ENCODE measurements at places on chromosomes 2 and 18. TPM values are rescaled to one million over a fixed set of nuclear protein-coding genes. Genes with fewer than 3 reads are reported as not detected.
A peak's percentile ranks its signal among the peaks of the same experiment; 100 is the strongest.

- no peak for DNase-seq
These were observed 55.9 kb upstream of the BARD1 start for GRCh38 chr2:214865400-214865799.

GRCh38 chr2:84212611-84213314 lies 246.3 kb downstream of the SUCLG1 start:
- DNase-seq = peak; percentile 25

DNA sequence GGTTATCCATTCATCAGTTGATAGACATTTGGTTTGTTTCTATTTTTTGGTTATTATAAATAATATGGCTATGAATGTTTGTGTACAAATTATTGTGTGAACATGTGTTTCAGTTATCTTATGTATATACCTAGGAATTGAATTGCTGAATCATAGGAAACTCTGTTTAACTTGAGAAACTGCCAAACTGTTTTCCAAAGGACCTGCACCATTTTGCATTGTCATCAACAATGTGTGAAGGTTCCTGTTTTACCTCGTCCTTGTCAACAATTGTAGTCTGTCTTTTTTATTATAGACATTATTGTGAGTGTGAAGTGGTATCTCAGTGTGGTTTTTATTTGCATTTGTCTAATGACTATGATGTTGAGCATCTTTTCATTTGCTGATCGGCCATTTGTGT lies 17.1 kb downstream of the PDK1 start:
- no peak for DNase-seq

IL36B gene
- not detected for total RNA-seq

INO80C gene
- 29.3 TPM for total RNA-seq

NBEAL1 gene
- total RNA-seq = 10.0 TPM

MARCO gene
- total RNA-seq = 0.32 TPM

HOXD13 gene
- not detected for total RNA-seq
